ENCODE measurements at places on chromosomes 3 and 15.
A peak's percentile ranks its signal among the peaks of the same experiment; 100 is the strongest.

DNA sequence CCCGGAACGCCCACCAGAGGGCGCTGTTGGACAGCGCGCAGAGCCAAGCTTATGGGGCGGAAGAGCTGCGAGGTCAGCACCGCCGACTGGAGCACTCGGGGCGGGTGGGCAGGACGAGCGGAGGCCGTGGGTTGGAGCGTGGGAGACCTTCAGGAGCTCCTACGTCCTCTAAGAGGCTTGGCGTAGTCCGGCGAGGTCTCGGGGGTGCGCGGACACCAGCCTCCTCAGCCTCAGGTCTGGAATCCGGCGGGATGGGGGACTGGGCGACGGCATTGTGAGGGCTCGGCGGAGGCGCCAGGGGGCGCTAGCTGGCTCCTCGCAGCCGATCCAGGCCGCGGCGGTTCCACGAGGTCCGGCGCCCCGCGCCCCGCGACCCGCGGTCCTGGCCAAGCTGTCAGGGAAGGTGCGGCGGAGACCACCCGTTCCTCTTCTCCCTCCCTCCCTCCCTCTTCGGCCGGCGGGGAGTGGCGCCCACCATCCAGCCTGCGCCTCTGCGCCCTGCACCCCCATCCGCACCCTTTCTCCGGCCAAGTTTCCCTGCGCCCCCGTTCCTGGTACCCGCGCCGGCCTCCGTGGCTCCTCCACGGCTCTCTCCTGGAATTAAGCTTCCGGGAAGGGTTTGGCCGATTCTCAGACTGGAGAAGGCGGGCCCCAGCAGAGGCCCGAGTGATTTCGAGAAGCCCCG lies 24.3 kb upstream of the POLG start:
- DNase-seq: peak; percentile 54

DNA sequence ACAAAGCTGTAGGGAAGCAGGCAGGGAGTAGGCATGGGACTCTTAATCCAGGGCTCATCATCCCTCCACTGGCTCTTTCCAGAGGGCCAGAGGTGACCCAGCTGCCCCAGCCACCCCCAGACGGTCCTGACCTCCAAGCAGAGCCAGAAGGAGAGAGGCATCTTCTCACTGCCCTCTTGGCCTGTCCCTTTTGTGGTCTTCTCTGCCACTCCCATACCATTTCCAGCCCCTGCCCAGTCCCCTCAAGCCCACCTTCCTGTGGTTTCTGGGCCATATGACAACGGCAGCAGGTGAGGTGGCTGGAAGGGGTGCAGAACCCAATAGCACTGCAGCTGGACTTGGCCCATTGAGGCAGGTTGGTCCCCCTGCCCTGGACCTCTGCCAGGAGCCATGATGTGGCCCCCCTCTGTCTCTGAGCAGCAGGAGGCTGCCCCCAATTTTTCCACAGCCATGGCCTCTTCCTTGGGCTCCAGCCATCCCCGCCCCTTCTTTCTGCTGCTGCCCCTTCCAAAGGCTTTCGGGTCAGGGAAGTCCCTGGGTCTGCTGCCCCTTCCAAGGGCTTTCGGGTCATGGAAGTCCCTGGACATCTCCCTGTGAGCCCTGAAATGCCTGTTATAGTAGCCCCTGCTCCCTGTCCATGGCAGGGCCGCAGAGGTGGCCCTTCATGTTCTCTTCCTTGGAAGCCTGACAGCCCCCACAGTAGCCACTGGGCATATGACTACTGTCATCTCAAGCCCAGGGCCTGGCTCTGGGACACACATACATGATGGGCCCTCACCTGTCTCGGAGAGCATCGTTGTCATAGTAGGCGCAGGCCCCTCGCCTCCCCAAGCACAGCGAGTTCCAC lies 39.5 kb upstream of the RAB6B start:
- no peak for DNase-seq

- DNase-seq: peak; percentile 50
Measured at GRCh38 chr3:194344012-194344411, 7.1 kb downstream of the CPN2 start.

DNA sequence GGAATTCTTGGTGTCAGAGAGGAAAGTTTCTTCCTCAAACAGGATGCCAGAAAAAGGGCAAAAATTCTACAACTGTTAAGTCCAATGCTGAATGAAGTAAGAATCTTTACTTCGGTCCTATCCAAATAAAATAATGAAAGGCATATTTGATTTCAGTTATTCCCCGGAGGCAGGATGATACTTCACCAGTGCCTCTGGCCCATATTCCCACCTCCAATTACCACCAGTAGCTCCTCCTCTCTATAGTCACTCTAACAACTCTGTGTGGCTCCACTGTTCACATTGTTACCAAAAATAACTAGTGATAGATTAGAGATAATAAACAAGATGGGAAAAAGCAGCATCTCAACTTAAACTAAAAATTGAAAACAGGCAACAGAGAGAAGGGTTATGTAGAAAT lies 20.7 kb downstream of the MAP1A start:
- no peak for DNase-seq

DNA sequence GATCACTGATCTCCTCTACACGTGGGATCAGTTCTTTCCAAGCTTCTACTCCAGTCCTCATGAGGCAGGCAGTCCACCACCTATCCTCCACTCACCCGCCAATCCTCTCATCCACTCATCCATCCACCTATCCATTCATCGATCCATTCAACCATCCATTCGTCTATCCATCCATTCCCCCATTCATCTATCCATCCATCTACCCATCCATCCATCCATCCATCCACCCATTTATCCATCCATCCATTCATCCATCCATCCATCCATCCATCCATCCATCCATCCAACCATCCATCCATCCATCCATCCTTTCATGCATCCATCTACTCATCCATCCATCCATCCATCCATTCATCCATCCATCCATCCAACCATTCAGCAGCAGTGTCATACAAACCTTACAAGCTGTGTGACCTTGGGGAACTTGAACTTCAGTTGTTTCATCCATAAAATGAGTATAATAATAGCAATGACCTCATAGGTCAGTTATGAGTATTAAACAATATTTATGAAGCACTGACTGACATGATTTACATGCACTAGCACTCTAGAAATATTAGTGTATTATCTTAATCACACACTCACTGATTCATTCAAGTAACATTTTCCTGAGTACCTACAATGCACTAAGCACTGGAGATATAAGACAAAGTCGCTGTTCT lies 55.0 kb downstream of the TLE3 start:
- no peak for DNase-seq

GRCh38 chr3:118000219-118000618 lies 1034.4 kb downstream of the IGSF11 start:
- no peak for DNase-seq

GRCh38 chr3:193775421-193776077 lies 182.5 kb downstream of the OPA1 start:
- DNase-seq: no peak

DNA sequence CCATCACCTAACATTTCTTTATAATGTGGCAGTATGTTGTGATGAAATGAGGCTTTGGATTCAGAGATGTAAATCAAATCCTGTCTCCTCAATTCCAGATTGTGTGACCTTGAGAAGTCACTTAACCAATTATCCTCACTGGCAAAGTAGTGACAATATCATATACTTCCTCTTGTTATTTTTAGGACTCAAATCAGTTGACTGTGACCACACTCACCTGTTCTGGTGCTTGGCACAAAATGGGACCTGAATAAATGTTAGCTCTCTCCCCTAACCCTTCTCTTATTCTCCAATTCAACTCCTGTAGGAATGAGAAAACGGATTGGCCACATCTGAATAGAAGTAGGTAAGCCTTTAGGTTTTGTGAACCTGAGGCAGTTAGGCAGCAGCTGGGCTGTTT lies 42.1 kb downstream of the IQCH start:
- DNase-seq: no peak

All from fibroblast of skin of right biceps (primary cell).